ENCODE measurements at places on chromosomes 4 and X.

DNA sequence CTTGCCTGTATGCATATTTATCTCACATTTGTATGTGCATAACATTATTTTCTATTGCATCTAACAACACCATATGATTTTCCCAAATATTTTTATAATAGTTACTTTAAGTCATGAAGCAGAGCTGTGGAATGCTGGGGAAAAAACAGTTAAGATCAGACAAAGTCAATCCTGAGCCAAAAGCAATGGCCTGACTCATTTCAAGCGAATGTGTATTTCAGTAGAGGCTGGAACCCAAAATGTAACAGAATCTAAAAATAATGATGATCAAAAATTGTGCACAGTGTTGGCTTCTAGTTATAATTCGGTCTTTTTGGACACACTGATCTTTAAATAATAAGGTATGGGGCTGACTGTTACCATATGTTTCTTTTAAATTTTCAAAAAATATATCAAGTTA lies 516.2 kb upstream of the ADGRL3 start:
- no peak for DNase-seq

DNA sequence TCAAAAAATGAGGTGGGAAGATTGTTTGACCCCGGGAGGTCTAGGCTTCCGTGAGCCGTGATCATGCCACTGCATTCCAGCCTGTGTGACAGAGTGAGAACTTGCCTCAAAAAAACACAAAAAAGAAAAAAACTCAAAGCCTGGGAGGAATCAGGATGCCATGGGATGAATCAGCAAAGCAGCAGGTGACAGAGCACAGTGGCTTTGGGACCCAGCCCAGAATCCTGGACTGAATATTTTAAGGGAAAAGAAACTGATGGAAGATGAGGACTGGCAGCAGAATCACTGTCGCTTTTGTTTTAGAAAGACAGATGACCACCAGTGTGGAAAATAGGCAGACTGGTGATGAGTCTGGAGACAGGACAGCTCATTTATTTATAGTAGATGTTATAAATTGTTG lies 16.6 kb downstream of the S100G start:
- no peak for DNase-seq

GRCh38 chr4:153154007-153154975 lies 50.0 kb upstream of the TRIM2 start:
- DNase-seq, result peak; percentile 61

DNA sequence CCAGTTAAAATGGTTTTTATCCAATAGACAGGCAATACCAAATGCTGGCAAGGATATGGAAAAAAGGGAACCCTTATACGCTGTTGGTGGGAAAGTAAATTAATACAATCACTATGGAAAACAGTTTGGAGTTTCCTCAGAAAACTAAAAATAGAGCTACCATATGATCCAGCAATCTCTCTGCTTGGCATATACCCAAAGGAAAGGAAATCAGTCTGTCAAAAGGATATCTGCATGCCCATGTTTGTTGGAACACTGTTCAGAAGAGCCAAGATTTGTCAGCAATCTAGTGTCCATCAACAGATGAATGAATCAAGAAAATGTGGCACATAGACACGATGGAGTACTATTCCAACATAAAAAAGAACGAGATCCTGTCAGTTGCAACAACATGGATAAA lies 91.0 kb upstream of the SH3RF1 start:
- no peak for DNase-seq

DNA sequence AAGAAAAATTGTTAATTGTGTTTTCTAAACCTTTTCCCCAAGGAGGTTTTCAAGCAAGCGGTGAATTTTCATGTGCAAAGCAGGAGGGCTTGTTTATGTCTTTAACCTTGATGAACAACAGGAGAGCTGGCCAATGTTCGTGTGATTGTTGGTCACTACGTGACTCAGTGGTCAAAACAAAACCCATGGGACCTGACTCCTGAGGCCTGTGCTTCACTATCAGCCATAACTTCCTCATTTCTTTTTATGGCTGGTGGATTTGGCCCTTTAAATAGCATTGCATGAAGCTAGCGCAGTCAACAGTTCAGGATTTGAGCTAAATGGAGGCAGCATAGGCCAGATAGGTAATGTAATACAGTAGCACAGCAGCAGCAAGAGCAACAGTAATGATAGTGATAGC lies 80.5 kb downstream of the MID1IP1 start:
- no peak for DNase-seq

DNA sequence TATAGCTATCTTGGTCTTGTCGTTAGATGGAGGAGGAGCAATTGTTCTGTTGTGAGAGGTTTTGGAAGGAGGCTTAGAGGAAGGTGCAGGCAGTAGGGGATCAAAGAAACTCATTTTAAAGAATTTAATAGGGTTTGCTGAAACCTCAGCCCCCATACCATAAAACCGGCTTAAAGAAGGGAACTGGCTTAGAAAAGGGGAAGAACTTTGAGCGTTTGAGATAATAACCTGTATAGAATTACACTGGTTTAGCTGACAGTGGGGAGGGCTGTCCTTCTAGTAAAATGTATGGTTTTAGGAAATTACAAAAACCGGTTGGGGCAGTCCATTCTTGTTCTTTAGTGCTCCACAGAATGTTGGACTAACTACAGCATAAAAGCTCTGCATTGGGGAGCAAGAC lies 128.1 kb downstream of the KDM6A start:
- DNase-seq, result no peak

- no peak for DNase-seq
Observed at GRCh38 chrX:38500866-38501265, 60.5 kb upstream of the TSPAN7 start.

GRCh38 chrX:134658002-134658759 lies at the start of gene PLAC1:
Gene PLAC1, minus strand, starts transcription at chrX:134658471. Its CDS starts 91,789 bp downstream, at chrX:134566682.
- DNase-seq, result no peak

- DNase-seq, result no peak
Observed at GRCh38 chrX:28884823-28885222, 297.6 kb downstream of the IL1RAPL1 start.

- DNase-seq, result no peak
Observed at GRCh38 chr4:139641218-139641617, 24.4 kb upstream of the MGST2 start.

- DNase-seq, result no peak
Observed at GRCh38 chr4:86055898-86056297, 304.0 kb downstream of the MAPK10 start.

GRCh38 chr4:43843501-43843900 lies 605.1 kb downstream of the KCTD8 start:
- no peak for DNase-seq

- no peak for DNase-seq
Observed at GRCh38 chrX:12971282-12972003, 3.5 kb upstream of the TMSB4X start.

- no peak for DNase-seq
Observed at GRCh38 chr4:7703688-7704087, 236.0 kb downstream of the AFAP1 start.

- DNase-seq, result no peak
Observed at GRCh38 chr4:105248613-105249012, 101.9 kb downstream of the TET2 start.

GRCh38 chrX:47560179-47560933 lies 649 bp upstream of the ARAF start:
- DNase-seq, result no peak

DNA sequence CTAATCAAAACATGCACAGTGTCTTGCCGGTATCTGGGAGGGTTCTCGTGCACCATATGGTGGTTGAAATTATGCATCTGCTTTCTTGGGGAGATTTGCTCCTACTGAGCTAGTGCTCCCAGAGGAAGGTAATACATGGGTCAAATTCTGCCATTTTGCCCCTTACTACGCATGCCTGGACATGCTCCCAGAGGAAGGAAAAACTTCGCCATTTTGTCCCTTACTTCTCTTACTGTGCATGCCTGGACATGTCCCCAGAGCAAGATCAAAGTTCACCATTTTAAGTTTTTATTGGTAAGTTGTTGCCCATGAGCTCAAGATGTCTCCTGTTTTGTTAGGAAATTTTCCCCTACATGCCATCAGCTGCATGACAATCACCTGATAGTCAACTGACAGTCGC lies 252.1 kb upstream of the KLHL4 start:
- DNase-seq, result no peak

DNA sequence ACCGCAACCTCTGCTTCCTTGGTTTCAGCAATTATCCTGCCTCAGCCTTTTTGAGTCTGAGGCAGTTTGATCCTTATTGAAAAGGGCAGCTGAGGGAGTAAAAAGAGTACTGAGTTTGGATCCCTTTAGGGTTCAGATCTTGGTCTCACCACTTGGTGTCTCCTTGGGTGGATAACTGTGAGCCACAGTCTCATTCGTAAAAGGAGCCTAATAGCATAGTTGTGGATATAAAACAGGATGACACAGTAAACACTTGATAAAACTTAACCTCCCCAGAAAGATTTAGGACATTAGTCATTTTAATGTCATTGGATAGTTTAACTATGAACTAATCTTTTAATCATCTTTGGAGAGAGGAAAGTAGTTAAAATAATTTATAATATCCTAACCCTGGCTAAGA lies 173.0 kb downstream of the ANK2 start:
- no peak for DNase-seq

DNA sequence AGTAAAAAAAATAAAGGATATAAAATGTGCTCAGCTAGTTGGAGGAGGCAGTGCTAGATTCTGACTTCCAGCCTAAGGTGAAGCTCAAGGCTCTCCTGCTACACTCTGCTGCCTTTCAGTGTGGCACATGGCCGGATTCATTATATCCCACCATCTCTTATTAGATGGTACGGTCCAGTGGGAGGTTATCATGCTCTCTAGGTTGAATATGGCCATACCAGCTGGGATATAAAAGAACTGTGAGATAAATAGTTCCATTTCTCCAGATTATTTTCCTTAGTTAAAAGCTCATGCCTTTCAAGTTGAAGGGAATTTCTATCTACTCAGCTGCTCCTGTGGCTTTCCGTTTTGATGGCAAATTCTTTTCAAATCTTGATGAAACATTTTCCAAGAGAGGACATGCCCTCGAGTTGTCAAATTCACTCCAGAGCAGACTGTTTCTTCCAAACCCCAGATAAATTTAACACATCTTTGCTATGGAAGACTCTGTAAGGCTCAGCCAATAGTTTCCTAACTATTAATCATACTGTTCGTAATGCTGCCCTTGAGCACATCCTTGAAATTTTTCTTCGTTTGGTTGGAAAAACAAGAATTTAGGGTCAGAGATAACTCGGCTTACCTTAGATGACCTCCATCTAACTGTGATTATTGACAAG lies 2.2 kb upstream of the MGARP start:
- no peak for DNase-seq

DNA sequence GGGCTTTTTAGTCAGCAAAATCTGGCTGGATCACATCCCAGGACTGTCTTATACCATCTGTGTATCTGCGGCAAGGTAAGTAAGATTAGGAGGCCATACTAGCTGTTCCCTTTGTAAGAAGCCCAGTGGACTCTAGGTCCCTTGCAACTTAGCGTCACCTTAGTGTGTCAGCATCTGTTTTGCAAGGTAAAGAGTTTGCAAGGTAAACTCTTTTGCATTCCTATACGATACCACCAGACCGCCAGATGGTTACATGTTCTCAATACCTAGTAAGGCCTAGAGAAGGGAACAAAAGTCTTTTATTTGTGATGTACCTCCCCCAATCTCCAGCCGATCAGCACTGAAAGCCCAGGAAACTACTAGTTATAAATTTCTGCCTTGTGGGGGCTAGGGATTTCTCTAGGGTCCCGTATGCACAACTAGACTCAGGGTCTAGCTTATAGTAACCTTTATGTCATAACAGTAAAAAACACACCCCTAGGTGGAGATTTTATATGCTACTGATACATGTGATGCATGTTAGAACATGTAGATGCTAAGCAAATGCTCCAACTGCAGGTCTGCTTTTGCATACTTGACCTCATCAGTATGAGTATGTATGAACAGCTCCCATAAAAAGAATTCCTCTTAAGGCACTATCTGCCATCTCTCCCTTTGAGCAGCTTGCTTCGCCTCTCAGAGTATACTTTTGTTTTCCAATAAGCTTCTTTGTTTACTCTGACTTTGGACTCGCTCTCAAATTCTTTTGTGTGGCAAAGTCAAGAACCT lies 78.4 kb downstream of the KCNIP4 start:
- no peak for DNase-seq

- DNase-seq, result no peak
Observed at GRCh38 chr4:77593101-77593500, 12.5 kb upstream of the CXCL13 start.

- no peak for DNase-seq
Observed at GRCh38 chr4:185730849-185731608, 81.0 kb downstream of the SORBS2 start.

- DNase-seq, result no peak
Observed at GRCh38 chr4:821631-822030, 4.3 kb downstream of the CPLX1 start.

DNA sequence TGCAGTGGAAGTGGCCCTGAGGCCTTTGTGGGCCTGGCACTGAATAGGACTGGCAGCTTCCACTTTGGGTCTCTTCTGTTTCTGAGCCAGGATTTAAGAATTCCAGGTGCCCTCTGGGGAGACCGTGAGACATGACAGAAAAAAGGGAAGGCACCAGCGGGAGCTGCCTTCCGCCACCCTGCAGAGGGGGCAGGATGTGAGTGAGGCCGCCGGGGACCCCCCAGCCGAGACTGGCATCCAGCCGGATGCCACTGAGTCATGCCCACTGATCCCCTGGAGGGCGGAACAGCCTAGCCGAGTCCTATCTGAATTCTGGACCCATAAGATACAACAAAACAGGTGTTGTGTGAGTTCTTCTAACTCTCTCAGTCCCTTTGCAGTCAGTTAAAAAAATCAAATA lies 41.3 kb downstream of the C4orf50 start:
- DNase-seq, result no peak

GRCh38 chrX:109740433-109740809 lies 7.4 kb upstream of the ACSL4 start:
- DNase-seq, result no peak

DNA sequence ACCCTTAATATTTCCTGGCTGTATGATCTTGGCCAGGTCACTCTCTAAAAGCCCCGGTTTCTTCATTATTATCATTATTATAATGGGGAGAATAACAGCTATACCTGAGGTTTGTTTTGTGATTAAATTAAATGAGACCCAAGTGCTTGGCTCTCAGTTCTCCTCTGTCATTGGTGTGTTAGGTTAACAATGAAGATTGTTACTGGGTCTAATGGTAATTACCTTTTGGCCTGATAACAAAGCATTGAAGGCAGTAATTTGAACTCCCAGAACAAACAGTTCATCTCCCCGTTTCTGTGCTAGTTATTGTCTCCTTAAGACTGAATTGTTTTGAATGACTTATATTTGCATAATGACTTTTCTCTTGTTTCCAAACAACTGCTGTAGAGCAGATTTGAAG lies 6.8 kb upstream of the ANAPC4 start:
- DNase-seq, result peak; percentile 70

DNA sequence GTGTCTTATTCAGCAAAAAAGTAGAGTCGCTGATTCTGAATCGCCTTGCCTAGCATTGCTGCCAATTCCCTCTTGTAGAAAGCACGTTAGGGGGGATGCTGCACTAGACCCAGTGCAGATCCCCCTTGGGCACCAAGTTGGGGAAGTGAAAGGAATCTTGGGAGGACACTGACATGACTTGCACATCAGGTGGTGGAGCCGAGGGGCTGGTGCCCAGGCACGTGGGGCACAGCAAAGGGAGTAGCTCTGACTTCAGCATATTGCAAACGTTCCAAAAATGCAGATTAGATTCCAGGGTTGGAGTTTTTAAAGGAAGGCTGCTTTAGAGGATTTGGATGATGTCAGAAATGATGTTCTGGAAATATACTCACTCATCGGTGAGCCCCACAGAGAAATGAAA lies 47.4 kb upstream of the GPM6B start:
- DNase-seq, result no peak

- no peak for DNase-seq
Observed at GRCh38 chr4:177308125-177308524, 1.5 kb upstream of the NEIL3 start.

All from COR-L47 (cell line).